Femur (tissue), 1 donor: ENCODE measurements at places on chromosomes 6 and 20.
A peak's percentile ranks its signal among the peaks of the same experiment; 100 is the strongest.

GRCh38 chr20:3420211-3420707, 12.8 kb upstream of the DNAAF9 start:
- DNase-seq: peak; percentile 21

- DNase-seq: no peak
Measured at GRCh38 chr6:145733207-145733606, 2.1 kb downstream of the EPM2A start.

- no peak for DNase-seq
Measured at GRCh38 chr20:51118216-51118615, 95.3 kb upstream of the KCNG1 start.

DNA sequence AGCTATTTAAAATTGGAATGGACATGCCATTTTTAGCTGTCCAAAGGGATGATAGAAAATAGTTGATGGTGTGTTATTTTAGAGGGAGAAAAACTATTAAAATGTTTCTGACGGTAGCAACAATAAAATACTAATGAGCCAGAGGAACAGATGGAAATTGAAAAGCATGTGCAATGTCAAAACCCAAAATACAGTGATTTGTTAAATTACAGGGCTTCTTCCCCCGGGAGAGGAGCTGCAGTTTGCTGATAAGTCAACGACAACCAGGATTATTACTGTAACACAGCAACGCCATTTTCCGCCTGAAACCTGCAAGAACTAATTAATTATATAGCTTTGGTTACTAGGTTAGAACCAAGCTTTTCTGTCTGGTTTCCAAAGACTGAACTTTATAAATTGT, 179.6 kb upstream of the SPTLC3 start:
- no peak for DNase-seq

GRCh38 chr6:42988486-42989020, 4.2 kb downstream of the PPP2R5D start:
- DNase-seq: no peak

DNA sequence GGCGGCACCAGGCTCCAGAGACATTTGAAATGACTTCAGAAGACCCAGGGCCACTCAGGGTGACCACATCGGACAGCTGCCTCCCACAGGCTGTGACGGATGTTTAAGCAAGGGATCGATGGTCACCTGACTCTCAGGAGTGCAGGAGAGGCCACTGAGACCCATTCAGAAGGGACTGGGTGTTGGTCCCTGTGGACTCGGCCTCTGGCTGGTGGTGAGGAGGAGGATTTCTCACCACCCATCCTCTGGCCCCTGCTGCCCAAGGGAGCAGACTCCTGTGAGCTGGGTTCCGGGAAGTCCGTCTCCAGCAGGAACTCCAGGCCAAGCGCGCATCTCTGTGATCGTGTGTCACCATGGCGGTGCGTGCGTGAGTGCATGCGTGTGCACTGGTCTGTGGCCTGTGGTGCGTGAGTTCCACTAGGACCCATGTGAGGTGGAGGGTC, 25.5 kb downstream of the NPEPL1 start:
- DNase-seq: no peak

GRCh38 chr6:30548375-30548774, 7.9 kb downstream of the GNL1 start:
- DNase-seq: no peak

- DNase-seq: no peak
Measured at GRCh38 chr20:9281803-9282202, 212.9 kb downstream of the PLCB4 start.

DNA sequence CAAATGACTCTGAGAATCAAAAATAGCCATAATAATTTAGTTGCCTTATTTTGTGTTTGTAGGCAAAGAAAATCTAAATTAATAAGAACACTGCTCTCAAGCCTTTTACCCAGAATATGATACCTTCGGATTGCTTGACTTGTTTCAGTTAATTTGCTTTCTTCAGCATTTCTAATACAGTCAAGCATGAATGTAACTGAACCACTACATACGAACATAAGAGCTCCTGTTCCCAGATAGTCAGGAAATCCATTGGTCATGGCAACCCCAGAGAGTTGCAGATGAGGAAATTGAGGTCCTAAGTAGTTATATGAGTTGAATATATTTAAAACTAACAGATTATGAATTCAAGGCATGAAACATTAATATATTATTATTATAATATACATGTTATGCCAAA, 2.9 kb downstream of the FRK start:
- no peak for DNase-seq

DNA sequence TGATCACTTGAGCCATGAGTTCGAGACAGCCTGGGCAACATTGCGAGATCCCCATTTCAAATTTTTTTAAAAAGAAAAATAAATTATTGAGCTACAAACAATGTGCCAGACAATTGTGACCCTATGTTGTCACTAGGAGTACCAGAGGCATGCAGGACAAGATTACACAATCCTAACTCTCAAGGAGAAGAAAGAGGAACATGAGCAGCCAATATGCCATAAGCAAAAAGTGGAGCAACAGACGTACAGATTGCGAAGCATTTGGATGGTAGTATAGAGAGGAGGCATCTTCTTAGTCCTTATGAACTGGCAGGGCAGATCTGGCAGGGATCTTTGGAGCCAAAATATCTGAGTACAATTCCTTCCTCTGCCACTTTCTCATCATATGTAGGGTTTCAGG, 156.4 kb downstream of the OR2B2 start:
- DNase-seq: no peak

GRCh38 chr6:18242062-18242851, 22.1 kb downstream of the DEK start:
- DNase-seq: no peak

GRCh38 chr6:20487669-20488375, 46.4 kb upstream of the CDKAL1 start:
- no peak for DNase-seq

GRCh38 chr6:138382498-138383265, 5.0 kb downstream of the SMIM28 start:
- DNase-seq: no peak

DNA sequence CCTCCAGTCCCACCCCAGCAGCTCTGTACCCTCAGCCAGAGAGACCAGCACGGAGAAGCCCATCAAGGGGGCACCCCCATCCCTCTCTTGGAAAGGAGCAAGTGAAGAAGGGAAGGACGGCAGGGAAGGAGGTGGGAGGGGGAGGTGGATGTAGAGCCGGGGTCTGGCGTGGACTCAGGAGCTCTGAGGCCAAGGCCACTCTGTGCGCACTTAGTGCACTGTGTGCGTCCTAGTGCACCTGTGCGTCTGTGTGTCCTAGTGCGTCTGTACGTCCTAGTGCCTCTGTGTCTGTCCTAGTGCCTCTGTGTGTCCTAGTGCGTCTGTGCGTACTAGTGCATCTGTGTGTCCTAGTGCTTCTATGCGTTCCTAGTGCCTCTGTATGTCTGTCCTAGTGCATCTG, 54.2 kb downstream of the DSTN start:
- peak; percentile 15 for DNase-seq

- no peak for DNase-seq
Measured at GRCh38 chr6:10630178-10630577, 64.2 kb downstream of the C6orf52 start.

- DNase-seq: no peak
Measured at GRCh38 chr6:33430334-33430733, 10.5 kb downstream of the SYNGAP1 start.

DNA sequence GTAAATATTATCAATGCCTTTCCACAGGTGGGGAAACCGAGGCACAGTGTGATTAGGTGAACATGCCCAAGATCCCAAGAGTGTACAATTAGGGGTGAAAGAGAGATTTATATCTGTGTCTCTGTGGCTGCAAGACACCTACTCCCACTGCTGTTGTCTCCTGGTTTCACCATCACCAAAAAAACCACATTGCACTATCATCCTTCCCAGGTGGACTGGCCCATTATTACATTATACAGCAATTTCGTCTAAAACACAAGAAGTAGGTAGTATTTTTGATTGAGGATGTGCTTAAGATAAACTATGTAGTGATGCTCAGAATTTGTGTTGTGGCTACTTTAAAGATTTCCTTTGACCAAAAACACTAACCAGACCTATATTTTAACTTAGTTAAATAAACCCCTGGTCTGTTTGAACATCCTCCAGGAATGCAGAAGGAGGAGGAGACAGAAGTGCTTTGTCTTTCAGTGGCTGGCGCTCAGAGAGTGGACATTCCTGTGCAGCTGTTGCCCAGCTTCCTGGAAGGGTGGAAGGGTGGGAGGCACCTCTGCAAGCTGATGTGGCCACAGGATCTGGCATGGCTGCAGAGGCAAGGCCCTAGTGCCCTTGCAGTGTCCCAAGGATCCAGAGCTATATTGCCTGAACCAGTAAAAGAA, 23.8 kb downstream of the DCBLD1 start:
- DNase-seq: peak; percentile 48

GRCh38 chr6:43511824-43512415, 1.8 kb upstream of the LRRC73 start:
- no peak for DNase-seq

- no peak for DNase-seq
Measured at GRCh38 chr6:69128411-69128810, 493.3 kb downstream of the ADGRB3 start.

GRCh38 chr6:28725890-28726348, 197.9 kb downstream of the TRIM27 start:
- DNase-seq: no peak

DNA sequence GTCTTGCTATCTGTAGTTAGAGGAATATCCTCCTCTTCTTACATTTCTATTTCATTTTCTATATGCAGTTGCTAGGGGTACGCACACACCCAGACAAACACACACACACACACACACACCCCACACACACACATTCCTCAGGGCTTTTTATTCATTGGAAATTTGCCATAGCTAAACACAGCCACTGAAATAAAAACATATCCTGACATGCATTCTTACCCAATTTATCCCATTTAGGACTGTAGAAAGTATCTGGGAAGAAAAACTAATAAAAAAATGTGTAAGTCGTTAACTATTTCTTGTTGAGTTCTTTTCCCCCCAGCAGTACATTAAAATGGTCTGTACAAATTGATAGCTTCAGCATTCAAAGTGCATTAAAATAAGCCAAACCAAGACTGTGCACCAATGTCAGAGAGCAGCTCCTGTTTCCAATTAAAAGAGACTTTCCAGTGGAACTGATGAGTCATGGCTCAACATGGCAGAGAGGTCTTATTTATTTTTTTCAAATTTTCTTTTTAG, 357.9 kb upstream of the AGPAT4 start:
- DNase-seq: peak; percentile 60

GRCh38 chr6:25599516-25600085, 52.4 kb upstream of the SCGN start:
- DNase-seq: no peak

- no peak for DNase-seq
Measured at GRCh38 chr20:3068986-3069900, 2.2 kb upstream of the OXT start.

GRCh38 chr6:41072836-41073202, at the start of gene NFYA:
Gene NFYA (plus strand): TSS chr6:41072974. CDS start chr6:41079090, 6,116 bp downstream.
- DNase-seq: no peak

DNA sequence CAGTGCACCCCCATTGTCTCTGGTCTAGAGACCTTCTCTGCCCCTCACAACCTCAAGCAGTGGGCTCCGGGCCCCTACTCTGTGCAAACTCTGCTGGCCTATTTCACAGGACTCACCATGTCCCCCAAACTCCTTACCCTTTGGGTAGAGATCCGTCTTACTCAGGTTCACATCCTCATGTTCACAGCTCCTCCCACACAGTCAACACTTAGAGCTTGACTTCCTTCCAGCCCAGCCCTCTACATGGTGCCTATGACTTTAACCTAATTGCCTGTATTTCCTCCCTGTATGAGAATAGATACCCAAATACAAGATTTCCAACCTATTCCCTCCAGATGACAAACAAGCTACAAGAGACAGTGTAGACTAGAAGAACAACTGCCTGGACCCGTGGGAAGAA, 528.6 kb upstream of the JARID2 start:
- DNase-seq: no peak

DNA sequence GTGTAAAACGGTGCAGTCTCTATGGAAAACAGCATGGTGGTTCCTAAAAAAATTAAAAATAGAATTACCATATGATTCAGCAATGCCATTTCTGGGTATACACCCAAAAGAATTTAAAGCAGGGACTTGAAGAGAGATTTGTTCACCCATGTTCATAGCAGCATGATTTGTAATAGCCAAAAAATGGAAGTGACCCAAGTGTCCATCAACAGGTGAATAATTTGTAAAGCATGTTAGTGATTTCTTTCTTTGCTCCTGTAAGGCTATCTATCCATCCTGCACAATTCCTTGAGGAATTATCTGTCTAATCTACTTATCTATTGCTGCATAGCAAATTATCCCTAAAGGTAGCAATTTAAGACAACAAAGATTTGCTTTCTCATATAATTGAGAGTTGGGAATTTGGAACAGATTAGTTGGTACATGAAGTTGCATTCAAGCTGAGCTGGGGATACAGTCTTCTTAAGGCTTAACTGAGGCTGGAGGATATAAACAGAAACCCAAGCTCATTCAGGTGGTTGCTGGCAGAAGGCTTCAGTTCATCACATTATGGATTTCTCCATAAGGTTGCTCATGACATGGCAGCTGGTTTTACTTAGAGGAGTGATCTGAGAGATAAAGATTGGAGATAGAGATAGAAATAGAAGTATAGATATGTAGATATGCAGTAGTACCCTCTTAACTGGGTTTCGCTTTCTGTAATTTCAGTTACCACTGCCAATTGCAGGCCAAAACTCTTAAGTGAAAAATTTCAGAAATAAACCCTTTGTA, 62.0 kb downstream of the IL22RA2 start:
- DNase-seq: no peak

GRCh38 chr6:29764422-29765196, 41.4 kb downstream of the HLA-F start:
- no peak for DNase-seq

GRCh38 chr6:63816401-63816981, 180.9 kb downstream of the PHF3 start:
- DNase-seq: no peak

DNA sequence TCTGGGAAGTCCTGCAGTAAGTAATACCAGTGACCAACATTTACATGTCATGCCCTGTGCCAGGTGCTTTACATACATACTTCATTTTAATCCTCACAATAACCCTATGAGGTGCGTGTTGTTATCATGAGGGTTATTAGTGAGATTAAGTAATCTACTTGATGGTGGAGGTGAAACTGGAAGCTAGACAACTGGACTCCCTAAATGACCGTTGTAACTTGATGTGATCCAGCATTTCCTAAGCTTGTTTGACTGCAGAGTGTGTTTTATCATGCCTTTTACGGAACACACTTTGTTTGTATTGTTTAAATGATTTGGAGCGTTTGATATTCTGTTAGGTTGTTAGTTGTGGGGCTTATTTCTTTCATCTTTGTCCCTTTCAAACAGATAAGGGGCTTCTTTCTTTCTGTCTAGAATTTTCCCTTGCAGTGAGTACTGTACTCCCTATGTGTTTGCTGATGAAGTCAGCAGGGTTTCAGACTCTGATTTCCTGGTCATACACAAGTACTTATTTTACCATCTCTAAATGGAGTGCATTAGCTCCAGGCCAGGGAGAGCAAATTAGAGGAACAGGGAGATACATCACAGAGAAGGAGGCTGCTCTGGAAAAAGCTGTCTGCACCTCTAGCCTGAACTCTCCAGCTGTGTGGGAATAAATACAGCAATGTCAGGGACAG, 29.7 kb downstream of the CHMP4B start:
- DNase-seq: no peak

DNA sequence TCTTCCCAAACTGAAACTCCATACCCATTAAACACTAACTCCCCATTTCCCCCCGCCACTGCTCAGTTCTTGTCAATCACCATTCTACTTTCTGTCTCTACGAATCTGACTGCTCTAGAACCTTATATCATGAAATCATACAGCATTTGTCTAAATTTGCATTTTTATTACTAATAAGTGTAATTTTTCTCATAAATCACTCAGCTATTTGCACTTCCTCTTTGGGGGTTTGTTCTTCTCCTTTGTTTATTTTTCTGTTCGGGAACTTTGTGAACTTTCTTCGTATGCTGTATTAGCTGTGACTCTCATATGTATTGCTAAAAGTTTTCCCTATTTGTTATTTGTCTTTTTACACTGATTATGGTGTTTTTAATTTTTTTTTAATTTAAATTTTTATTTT, 152.2 kb downstream of the SLC16A10 start:
- DNase-seq: no peak
